ENCODE measurements at places on chromosomes 2 and 18.

- DNase-seq, result no peak
Observed at GRCh38 chr2:217614498-217614897, 388.3 kb downstream of the TNS1 start.

- DNase-seq, result no peak
Observed at GRCh38 chr2:36677386-36677785, 19.1 kb upstream of the VIT start.

DNA sequence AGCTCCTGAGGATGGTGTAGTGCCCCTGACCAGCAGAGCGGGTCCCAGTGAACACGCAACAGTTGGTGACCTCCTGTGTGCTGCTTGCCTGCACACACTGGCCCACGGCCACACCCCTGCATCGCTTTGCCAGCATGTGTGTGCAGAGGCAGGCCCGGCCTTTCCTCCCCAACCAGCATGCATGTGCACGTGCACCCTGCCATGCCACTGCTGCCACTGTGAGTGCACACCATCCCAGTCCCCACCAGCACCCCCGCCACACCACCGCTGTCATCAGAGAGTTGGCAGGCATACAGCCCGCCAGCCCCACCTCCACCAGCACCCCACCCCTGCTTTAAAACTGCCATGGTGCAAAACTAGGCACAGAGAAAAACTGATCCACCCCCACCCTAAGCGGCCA lies 197.4 kb upstream of the SRD5A2 start:
- DNase-seq, result no peak

- DNase-seq, result no peak
Observed at GRCh38 chr18:23970161-23971096, 44.1 kb upstream of the TTC39C start.

- no peak for DNase-seq
Observed at GRCh38 chr2:39416140-39416539, 20.9 kb downstream of the MAP4K3 start.

DNA sequence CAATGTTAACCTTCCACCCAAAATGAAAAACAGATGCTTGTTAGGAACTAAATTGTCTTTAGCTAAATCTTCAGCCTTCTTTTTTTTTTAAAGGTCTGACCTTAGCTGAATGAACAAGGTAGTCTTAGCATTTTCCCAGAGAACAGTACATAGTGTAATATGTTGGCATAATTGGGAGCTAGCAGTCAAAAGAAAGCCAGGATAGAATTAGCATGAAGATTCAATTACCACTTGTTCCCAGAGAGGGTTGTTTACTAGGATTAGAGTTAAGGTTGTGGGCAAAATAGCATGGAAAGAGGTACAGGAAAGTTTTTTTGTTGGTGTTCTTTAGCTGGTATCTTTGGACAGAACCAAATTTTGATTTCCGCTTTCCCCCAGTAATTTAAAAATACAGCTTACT lies 6.9 kb downstream of the CDH20 start:
- DNase-seq, result no peak

DNA sequence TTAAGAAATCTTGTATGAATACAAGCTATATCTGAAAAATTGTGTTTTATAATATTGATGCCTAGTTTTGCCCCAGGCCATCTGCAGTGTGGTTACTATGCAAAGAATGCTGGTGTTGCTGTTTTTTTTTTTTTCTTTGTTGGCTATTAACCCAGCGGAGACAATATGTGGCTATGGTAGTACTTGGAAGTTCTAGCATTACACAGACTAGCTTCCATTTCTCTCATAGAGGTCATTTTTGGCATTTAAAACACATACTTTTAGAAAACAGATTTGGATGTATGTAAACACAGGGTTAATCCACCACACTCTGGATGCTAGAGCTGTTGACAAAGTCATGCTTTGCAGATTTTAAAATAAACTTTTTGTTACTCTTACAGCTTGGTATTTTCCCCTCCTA lies 209.8 kb downstream of the NEDD4L start:
- peak; percentile 28 for DNase-seq

GRCh38 chr2:233273120-233273519 lies 21.6 kb downstream of the ATG16L1 start:
- no peak for DNase-seq

GRCh38 chr2:218301176-218301819 lies 9.0 kb upstream of the TMBIM1 start:
- peak; percentile 65 for DNase-seq

DNA sequence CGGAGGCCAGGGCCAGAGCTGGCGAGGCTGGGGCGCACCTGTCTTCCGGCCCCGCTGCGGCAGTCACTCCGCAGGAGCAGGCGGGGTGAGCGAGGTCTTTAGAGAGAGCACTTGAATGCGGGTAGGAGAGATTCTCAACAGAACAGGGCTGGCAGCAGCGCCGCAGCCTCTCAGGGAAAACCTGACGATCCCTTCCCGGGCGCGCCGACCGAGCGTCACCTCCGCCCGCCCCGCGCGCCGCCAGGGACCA lies 526 bp downstream of the PRKRA start:
- no peak for DNase-seq

DNA sequence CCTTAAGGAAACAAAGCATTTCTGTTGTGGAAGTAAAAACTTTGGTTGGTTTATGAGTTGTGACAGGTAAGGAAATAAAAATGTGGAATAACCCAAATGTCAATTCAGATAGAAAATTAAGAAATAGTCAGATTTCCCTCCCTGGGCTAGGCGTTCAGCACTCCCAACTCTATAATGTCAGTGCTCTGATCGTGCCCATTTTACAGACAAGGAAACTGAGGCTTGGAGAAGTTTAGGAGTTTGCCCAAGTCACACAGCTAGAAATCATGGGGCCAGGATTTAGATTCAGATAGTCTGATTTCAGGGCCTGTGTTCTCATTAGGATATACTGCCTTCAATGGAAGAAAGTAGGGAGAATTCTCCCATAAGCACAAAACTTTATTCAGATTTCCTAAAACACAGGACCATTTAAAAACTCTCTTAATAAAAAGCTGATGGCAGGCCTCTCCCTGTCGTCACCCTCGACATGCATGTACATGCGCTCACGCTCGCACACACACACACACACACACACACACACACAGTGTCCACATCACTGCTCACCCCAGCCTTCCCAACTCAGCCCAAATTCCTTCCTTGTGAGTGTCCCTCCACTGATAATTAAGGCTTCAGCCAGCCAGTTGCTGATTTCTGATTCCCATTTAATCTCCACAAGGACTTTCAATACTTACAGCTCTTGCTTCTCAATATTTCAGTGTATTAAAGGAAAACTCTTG lies 49.1 kb upstream of the SLC14A2 start:
- no peak for DNase-seq
